ENCODE measurements at places on chromosomes 16 and 17.
A peak's percentile ranks its signal among the peaks of the same experiment; 100 is the strongest.

GRCh38 chr16:58426966-58427365, 34.7 kb downstream of the GINS3 start:
- no peak for DNase-seq

DNA sequence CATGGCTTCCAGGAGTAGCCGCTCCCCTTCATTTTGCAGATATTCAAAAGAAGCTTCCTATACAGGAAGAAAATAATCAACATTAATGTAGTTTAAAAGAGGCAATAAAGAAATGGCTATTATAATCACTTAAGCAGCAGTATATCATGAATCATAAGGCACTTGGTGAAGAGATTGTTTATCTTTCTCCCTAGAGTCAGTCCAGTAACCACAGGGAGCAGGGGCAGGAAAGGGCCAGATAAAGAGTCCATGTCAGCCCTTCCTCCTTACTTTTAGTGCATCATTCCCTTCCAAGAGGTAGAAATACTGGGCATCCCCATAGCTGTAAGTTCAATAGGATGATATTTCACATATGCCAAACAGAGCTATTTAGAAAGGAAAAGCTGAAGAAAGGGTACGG, 184.6 kb upstream of the C17orf78 start:
- DNase-seq = no peak

- no peak for DNase-seq
Observed at GRCh38 chr16:4868026-4868425, 20.7 kb downstream of the UBN1 start.

DNA sequence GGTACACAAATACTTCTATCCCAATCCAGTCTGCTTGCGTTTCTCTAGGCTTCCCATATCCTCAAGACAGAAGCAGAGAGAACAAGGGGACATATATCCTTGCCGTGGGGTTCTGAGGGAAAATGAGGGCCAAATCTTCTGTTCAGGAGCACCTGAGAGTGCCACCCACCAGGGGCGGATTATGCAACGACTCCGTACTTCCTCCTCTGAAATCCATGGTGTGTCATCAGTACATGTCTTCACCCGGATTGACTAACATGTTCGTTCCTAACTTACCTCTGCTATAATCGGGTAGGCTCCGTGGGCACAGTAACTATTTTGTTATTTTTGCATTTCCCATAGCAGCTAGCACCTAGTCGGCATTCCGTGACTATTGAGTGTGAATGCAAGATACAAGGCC, 7.8 kb upstream of the ZNF200 start:
- DNase-seq = peak; percentile 48

- DNase-seq = no peak
Observed at GRCh38 chr17:21029036-21029435, 13.8 kb downstream of the USP22 start.

- no peak for DNase-seq
Observed at GRCh38 chr17:82922646-82923045, 82.8 kb upstream of the ZNF750 start.

Measured in PC-9 (cell line).